ENCODE measurements at places on chromosomes 4 and X.

- DNase-seq: peak; percentile 71
Observed at GRCh38 chr4:76305033-76305687, 1.4 kb upstream of the STBD1 start.

DNA sequence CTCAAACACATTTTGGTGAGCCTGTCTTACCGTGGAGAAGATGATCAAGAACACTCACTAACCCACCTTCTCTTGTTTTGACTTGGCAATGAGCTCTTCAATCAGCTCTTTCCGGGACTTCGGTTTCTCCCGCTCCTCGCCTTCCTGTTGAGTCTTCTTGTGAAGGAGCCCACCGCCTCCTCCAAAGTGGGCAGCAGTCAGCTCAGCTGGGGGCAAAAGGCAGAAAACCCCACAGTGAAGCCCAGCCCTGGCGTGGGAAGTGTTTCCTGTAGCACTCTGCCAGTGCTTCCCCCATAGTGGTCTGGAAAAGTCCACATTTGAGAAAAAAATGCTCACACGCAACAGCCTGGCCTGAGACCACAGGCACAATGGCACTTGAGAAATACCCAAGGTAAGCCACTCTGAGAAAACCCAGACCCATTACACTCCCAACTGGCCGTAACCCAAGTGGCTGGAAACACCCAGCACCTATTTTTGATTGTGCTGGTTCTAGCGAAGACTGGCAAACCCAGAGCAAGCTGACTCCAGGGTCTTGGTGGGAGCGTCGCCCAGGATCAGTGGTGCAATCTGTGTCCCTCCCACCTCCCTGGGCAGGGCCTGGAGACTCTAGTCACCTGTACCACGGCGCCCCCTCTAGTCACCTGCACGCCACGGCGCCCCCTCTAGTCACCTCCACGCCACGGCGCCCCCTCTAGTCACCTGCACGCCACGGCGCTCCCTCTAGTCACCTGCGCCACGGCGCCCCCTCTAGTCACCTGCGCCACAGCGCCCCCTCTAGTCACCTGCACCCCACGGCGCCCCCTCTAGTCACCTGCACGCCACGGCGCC lies 8.6 kb downstream of the NOP14 start:
- peak; percentile 45 for DNase-seq

DNA sequence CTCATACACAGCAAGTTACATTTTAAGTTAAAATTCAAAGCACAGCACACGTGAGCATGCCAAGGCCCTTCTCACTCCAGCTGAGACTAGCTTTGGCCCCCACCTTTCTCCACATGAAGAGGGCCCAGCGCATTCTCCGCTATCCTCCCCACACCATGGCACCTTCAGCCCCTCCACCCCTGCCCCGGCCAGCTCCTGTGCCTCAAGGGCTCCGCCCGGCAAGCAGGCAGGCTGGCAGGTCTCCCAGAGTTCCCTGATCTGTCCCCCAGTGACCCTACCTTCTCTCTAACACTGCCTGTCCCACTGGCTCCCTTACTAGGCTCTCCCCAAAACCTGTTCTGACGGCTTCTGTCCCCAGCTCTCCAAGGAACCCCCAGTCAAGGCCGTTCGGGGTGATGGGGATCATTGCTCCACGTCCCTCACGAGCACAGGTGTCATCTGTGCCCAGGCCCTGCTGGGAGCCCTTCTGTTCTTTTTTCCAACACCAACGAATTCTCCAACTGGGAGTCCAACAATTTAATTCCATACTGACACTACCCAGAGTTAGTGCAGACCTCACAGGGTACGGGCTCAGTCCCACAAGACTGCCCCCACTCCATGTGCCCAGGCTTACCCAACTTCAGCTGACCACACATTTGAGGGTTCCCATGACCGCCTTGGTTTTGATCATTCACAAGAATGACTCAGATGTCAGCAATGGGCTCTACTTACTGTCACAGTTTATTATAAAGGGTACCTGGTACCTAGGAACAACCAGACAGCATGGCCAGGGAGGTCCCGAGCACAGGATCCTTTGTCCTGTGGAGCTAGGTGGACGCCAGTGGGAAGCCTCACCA lies 4.2 kb downstream of the LETM1 start:
- no peak for DNase-seq

DNA sequence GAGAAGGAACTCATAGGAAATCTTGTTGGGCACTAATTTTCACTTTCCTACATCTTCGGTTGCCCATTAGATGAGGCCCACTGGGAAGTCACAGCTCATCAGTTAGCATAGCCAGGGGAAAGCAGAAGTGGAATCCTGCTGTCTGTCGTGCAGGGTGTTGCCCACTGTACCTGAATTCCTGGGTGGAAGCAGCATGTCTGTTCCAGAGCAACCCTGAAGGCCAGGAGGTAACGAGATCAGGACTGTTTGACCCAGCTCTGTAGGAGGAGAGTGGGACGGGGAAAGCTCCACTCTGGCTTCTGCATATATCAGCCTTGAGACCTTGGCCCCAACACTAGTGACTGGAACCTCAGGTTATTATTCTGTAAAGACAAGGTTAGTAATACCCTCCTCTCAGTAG lies 296.1 kb downstream of the EVC2 start:
- DNase-seq: no peak

DNA sequence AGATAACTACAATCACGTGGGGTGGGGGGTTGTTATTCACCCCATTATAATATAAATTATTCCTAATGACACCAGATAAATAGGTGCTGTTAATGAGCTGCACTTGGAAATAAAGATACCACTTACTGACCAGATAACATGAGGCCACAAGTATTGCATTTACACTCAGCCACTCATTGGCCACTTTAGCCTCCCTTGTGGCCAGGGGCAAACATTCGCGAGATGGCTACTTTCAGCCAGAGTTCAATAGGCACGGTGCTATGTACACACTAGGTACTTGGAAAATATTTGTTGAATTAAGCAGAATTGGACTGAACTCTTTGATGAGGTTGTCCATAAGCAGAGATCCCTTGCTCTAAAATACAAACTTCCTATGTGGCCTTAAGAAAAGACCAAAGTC lies 713.7 kb upstream of the TENM3 start:
- DNase-seq: no peak

DNA sequence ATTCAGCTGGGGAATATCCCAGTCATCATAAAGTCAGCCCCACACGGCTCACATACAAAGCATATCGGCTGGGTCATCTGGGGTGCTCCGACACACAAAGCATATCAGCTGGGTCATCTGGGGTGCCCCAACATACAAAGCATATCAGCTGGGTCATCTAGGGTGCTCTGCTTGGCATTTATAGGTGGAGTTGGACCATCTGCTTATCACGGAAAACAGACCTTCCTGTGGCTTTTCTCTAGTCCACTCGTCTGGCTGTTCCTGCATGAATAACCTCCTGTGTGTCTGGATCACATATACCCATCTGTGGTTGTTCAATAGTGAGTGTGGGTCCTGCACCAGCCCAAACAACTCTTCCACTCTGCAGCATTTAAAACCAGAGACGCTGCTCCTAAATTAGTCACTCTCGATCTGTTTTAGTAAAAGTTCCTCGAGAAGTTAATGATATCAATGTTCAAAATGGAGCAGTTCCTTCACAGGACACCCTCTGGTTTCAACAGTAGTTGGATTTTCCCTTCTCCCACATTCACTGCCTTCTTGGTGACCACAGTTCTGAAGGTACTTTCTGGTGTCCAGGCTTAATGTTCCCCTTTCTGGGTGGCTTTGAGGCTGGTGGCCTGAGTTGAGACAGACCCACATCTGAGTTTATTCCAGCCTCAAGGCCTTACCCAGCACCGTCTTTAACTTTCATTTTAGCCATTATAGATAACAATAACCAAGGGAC lies 70.0 kb upstream of the FRG1 start:
- no peak for DNase-seq

GRCh38 chr4:77790146-77790545 lies 29.0 kb downstream of the CNOT6L start:
- no peak for DNase-seq

DNA sequence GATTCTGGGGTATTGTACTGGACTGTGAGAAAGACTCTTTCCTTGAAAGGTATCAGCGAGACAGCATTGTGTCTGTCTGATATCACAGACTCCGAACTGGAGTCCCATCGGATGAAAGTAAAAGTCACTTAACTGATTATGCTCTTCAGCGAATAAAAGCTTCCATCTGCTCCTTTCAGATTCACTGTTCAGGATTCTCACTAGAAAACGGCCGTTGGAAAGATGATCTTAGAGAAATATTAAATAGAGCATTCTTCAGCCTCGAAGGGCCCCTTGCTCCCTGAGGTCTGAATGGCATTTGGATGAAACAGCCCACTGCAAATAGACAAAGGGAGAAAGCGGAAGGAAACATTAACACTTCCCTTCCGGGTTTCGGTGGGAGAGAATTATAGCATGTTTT lies 416.2 kb upstream of the PRKX start:
- DNase-seq: no peak

DNA sequence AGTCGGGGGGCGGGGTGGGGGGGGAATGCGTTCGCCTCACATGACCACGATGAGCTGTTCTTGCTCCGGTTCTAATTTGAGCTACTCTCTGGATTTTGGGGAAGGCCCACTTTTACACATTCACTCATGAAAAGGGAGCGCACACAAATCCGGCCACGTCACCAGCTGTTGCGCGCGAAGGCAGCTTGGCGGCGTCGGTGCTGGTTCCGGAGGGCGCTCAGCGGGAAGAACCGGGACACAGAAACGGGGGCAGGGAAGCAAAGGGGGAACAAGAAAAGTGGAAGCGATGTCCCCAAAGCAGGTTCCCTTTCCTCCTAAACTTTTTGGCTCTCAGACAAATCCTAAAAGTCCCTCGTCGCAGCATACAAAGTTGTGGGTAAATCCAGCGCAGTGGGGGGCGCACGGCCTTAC lies 605 bp downstream of the ANXA5 start:
- DNase-seq: peak; percentile 36

DNA sequence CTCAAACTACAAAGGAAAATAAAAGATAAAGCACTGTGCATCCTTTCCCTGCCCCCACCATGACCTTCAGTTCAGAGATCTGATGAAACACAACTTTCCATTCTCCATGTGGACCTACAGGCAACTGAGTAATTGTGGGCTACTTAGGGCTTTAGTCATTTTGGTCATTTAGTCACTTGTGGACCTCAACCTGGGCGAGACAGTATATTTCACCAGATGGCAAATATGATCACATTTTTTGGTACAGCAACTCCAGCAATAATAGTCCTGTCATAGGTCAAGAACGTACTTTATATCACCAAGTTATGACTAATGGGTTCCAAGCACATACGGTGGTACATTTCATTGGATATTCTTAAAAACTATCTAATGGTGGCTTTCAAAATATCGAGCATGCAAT lies 141.2 kb downstream of the PDGFC start:
- no peak for DNase-seq

DNA sequence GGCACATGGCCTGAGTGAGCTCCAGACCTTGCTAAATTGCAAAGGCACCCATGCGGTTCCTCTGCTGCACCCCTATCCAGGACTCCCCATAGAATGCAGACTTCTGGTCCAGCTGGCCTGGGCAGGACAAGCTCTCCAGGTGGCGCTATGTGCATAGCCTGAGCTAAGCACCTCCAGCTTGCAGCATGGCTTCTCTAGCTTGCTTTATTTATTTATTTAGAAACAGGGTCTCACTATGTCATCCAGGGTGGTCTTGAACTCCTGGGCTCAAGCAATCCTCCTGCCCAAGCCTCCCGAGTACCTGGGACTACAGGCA lies 5.5 kb upstream of the WFS1 start:
- peak; percentile 51 for DNase-seq

DNA sequence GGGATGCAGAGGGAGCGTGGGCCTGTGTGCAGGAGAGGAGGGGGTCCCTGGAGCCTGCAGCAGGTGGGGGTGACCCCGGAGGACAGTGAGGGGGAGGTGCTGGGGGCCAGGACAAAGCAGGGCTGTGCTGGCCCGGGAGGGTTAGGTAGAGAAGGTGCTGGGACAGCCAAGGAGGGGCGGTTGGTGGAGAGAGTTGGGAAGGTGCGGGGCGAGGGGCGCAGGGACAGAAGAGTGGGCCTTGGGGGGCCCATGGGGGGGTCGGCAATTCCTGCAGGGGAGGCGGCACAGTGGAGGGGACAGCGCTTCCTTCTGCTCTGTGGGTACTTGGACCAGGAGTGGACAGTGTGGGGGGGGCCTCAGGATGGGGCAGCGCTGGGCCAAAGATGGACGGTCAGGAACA lies 32.5 kb downstream of the LRPAP1 start:
- DNase-seq: no peak
